Stimulated activated CD8-positive, alpha-beta memory T cell treated with anti-CD3 and anti-CD28 coated beads, Interleukin-4, amount 100 ng/mL, for 24 hours (primary cell): ENCODE measurements at places on chromosomes 1 and 21.

DNA sequence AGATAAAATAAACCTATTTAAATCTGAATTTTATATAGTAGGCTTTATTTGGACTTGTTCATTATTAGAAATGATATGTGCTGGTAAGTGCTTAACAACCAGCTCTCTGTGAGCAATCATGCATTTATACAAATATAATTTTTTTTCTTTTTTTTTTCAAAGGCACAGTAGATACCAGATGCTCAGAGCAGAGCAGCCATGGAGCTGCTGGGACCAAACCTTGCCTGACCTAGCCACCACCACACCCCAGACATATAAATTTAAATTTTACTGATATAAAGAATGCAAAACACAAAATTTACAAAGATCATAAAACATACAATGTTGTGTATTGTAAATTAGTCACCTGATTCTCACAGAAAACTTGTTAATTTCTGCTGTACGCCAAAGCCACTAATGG is 290.6 kb downstream of the SDCCAG8 start:
- no peak for DNase-seq

DNA sequence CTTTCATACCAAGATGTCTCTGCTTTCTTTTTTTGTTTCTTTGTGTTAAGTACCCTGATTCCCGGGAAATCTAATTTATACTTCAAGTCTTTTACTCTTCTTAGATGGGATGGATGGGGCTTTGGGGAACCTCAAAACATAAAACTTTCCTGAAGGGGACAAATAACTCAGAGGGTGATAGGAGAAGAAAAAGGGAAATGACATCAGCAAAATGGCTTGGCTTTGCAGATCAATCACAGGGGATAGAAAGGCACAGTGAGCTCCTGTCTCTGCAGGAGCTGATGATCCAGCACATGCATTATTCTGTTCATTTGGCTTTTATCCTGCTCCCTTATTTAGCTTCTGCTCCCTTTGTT is 1.4 kb upstream of the CA14 start:
- DNase-seq: no peak

GRCh38 chr1:221141606-221142285 is 262.5 kb downstream of the HLX start:
- DNase-seq: no peak

- DNase-seq: no peak
Measured at GRCh38 chr1:38464071-38464661, 395.4 kb downstream of the RRAGC start.

- no peak for DNase-seq
Measured at GRCh38 chr1:27255136-27255535, 20.7 kb downstream of the WDTC1 start.

DNA sequence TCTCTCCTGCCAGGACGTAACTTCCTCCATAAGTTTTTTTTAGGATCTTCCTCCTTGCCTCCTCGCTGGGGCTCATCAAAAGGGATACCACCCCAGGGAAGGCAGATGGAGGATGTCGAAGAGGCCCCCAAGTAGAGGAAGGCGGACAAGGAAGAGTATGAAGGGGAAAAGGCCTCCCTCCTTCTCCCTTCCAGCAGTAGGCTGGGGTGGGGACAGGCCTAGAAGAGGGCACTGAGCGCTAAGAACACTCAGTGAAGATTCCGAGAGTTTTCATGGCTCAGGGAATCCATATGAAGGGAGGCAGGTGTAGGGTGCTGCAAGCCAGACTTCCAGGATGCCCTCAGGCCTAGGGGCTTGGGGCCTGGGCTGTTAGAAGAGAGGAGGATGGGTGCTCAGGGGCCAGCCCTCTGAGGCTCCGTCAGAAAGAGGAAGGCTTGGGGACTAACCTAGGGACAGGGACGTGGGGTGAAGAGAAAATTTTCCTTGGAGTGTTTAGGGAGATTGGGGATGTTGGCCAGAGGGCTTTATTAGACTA is 1.8 kb upstream of the SLC6A9 start:
- no peak for DNase-seq

DNA sequence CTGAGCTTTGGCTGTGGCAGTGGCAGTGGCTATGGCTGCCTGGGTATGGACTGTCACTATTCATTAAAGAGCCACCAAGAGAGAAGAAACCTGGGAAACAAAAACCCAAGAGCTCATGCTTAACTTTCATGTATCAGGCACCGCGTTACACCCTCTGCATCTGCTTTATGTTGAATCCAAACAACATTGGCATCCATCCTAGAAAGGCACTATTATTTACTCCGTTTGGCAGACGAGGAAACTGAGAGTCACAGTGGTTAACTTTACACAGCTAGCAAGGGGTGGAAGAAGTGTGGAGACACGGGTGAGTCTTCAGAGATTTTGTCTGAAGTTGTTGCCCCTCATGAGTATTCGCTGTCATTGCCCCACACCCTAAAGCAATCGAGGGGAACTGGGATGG is 63.8 kb downstream of the PLXNA2 start:
- no peak for DNase-seq
